NCI-H1417 treated with DMSO at 0.1 percent for 48 hours (cell line): ENCODE measurements at places on chromosomes 3 and 15.

- DNase-seq = no peak
These were observed 96.0 kb upstream of the EIF1B start for GRCh38 chr3:40213556-40213955.

DNA sequence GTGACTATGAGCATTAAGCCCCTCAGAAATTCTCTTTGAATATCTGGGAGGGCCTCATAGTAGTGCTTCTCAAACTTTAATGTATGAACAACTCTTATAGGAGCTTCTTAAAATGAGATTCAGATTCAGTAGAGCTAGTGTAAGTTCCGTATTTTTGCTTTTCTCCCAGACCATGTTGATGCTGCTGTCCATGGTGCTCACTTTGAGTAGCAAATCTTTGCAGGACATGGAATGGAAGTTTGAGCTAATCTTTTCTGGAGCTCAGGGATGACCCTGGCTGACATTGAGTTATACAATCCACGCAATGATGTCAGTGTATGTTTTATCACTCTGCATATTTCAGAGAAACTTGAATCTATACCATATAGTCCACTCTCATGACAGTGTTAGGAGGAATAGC is 134.2 kb downstream of the OTOL1 start:
- no peak for DNase-seq

GRCh38 chr15:63895787-63896218 is 62.1 kb upstream of the HERC1 start:
- no peak for DNase-seq

DNA sequence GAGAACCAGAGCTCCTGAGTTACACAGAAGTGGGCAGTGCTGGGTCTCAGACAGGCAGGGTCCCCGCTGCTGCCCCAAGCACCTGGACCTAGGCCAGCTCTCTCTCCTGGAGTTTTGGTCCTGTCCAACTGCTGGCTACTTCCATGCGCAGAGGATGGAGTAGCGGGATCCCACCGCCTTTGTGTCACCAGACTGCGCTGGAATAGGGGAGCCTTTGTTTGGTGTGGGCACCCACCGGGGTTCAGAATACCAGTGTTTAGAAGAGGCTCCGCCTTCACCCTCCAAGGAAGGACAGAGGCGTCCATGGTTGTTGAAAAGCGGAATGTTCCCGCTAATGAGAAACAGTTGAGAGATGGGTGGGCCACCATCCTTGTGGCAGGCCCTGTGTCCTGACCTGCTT is 154.4 kb downstream of the DNAJB8 start:
- no peak for DNase-seq

GRCh38 chr3:72537448-72537847 is 310.8 kb downstream of the SHQ1 start:
- no peak for DNase-seq

- no peak for DNase-seq
These were observed 54.1 kb downstream of the LEO1 start for GRCh38 chr15:51917493-51917892.

DNA sequence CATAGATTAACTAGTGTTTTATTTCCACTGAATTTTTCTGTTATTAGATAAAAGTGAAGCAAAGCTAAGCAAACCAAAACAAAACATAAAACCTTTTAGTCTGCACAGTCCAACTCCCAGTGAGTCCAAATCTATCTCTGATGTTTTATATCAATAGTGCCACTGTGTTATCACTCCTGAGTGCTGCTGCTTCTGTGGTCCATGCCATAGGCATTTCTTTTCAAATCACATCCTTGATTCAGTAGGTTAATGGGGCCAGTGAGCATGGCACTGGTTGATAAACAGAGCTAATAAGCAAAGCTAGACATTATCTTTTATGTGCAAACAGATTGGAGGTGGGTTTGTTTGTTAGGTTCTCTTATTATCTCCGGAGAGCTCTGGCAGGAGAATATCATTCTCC is 30.0 kb downstream of the RBMS3 start:
- DNase-seq = no peak

- DNase-seq = no peak
These were observed 36.2 kb upstream of the FLNB start for GRCh38 chr3:57971975-57972374.

- DNase-seq = no peak
These were observed 445.4 kb downstream of the EPHB1 start for GRCh38 chr3:135240426-135240825.

DNA sequence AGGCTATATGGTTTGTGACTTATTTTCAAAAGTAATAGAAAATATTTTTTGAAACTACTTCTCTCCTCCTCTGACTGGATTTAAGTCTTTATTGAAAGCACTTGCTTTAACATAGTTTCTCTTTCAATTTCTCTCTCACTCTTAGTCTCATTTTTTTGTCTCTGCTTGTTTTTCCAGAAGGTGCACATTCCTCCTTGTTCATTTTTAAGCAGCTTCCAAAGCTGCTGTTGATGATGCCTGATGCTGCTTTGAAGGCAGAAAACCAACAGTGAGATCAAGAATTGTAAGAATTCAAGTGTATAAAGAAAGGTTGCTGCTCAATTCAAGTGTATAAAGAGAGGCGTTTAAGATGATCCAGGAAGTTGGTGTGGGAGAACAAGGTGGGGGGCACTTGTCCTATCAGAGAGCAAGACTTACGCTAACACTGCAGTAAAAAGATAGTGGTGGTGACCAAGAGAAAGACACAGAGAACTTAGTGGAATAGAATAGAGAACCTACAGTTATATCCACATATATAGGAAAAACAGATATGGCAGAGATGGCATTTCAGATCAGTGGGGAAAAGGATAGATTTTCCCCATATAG is 12.1 kb downstream of the NR2C2 start:
- no peak for DNase-seq

DNA sequence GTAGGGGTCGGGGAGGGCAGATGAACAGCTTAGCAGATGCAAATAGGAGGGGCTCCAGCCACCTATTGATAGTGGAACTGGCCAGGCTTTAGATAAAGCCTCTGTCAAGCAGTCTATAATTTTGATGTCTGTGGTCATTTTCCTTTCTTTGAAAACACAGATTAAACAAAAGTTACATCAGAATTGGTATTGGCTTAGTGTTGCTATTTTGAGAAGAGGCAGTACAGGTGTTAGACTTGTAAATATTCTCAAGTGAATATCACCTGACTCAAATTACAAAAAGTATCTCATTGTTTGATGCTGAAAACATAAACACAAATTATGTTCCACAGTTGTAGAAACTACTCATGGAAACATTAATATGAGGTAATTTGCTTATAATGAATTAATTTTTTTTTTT is 18.1 kb downstream of the GHRL start:
- DNase-seq = no peak

DNA sequence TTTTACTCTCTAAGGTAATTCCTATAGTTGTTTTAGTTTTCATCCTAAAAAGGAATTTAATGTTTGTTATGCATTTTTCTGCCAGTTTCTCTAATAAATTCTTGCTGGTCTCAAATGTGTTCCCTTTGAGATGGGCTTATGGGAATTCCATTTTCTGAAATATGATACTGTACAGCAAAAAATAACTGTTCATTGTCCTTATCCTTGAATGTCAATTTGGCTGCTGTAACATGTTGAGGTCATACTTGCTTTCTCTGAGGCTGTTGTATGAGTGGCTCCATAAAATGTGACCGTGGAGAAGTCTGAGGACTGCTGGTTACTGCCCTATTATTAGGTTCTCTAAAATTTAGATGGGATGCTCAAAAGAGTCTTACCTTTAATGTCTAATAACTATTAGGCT is 266.5 kb downstream of the ADAMTS17 start:
- DNase-seq = no peak
